ENCODE measurements at places on chromosomes 1 and 21.

DNA sequence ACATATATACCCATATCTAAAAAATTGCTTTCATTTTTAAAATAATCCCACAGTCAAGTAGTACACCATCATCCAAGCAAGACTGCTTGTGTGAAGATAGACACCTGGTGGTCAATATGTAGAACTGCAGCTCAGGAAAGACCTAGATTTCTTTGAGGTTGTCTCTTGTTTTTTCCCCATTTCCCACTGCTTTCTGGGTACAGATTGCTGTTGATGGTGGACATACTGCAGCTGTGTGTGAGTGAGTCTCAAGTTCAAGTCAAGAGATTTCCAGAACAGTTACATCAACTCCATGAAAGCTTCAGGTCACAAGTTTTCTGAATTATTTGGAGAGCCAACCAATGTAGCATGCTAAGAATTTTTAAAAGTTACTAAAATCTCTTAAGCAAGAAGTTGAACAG is 306.4 kb downstream of the DUSP10 start:
- no peak for DNase-seq

GRCh38 chr1:43011020-43011419 is 52.4 kb upstream of the SLC2A1 start:
- DNase-seq: no peak

DNA sequence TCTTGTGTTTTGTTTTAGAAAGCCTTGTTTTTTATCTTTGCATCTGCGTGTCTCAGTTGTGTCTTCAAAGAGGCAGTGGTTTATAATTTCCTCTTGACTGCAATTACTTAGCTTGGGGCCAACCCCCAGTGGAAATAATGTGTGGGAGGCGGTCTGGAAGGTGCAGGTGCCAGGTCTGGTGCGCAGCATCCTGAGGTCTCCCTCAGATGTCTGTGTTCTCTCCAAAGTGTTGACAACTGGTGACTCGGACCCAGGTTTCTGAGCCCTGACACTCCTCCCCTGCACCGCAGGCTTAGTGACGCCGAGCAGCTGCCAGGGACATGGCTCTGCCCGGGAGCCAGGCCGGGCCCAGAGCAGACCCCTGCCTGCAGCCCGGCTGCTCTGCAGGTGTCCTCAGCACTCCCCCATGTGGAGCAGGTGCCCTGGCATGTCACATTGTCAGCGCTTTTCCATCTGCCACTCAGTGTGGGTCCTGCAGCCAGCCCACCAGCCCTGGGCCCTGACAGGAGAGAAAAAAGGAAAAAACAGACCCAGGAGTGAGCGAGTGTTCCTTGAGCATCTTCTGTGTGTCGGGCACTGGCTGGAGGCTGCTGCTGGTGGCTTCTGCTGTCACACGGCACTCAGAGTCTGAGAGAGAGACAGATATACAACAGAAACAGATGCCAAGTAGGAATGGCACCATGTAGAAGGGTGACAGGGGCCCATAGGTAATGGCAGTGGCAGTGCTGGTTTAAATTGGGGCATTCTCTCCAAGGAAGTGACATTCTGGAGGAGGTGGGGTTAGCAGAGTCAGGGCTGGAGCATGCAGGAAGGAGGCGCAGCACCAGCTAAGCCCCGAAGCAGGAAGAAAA is 24.8 kb upstream of the SELENON start:
- DNase-seq: no peak

- DNase-seq: no peak
These were observed 2298.5 kb downstream of the MRPL39 start for GRCh38 chr21:23308741-23309140.

GRCh38 chr1:201530741-201531531 is 8.0 kb upstream of the NAV1 start:
- peak; percentile 85 for DNase-seq

GRCh38 chr1:57963581-57963980 is 539.7 kb upstream of the DAB1 start:
- DNase-seq: no peak

- no peak for DNase-seq
These were observed 238.4 kb downstream of the C1orf94 start for GRCh38 chr1:34415140-34415539.

- no peak for DNase-seq
These were observed 11.9 kb upstream of the RNPEP start for GRCh38 chr1:201970334-201971159.

DNA sequence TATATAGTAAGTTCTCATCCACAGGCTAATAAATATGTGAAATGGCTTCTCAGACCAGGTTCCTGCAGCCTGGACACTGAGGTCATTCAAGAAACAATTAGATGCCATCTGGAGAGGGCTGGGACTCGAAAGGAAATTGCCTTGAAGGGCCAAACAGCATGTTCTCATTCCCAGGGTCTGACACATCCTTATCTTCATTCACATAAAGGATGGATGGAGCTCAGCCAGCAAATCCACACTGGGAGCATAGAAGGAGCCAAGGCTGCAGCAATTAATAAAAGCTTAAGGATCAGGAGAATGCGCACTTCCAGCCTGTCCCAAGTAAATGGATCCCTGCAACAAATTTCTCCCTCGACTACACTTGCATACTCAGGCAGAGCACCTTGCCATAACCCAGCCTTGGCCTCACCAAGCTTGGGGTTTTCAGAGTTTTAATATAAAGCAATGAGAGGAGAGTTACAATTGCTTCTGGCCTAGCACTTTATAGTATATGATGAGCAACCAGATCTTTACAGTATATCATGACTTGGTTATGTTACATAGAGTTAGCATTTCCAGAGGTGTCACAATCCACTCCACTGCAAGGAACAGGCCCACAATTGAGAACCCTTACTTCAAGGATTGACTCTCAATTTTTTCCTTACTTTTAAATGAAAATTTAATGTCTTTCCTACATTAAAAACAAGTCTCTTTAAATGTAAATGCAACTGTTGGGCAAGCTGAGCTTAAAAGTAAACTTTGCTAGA is 55.9 kb downstream of the BCAR3 start:
- no peak for DNase-seq

- DNase-seq: no peak
These were observed 19.7 kb downstream of the YARS1 start for GRCh38 chr1:32797456-32797855.

DNA sequence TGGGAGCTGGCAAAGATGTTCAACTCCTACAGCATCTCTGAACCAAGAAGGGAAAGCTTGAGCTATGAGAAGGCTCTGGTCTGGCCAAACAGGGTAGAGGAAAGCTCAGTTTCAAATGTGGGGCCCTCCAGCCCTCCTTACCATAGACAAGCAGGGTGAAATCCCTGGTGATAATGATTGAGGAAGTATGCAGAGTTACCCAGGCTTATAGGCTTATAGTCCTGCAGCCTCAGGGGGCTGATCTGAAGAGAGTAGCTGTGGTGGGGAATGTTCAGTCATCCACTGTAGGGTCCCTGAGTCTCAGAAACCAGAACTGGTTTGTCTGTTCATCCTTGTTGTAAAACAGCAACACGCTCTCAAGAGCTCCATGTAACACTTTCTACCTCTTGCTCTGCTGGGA is 19.8 kb upstream of the LY9 start:
- DNase-seq: no peak

DNA sequence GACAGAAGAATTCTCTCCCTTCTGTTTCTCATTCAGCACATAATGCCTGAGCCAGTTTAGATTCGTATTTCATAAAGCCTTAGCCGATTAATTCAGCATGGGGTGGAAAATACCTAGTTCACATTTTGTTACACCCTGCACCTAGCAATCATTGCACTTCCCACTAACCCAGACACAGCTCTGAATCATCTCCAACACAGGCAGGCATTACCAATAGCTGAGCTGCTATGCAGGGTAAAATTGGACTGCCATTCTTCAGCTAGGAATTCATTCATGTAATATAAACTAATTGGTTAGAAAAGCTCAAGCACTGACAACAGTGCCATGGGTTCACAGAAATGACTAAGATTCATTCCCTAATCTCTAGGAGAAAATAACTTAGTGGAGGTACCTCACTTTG is 26.9 kb upstream of the NKAIN1 start:
- DNase-seq: no peak

GRCh38 chr1:232472485-232473041 is 157.4 kb downstream of the SIPA1L2 start:
- DNase-seq: no peak

DNA sequence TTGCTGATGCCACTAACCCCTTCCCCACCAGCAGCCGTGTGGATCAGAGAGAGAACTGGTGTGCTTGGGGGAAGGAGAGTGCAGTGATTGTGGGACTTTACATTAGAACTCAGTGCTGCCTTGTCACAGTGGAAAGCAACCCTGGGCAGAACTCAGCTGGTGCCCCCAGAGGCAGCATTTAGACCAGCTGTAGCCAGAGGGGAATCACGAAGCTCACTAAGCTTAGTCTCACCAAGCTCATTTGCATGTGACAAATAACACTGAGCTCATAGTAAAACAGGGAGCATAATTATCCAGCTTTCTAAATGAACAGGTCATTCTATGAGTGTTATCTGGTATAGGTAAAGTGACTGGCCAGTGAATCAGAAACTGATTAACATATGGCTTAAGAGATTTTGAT is 9.8 kb upstream of the SMAP2 start:
- no peak for DNase-seq

DNA sequence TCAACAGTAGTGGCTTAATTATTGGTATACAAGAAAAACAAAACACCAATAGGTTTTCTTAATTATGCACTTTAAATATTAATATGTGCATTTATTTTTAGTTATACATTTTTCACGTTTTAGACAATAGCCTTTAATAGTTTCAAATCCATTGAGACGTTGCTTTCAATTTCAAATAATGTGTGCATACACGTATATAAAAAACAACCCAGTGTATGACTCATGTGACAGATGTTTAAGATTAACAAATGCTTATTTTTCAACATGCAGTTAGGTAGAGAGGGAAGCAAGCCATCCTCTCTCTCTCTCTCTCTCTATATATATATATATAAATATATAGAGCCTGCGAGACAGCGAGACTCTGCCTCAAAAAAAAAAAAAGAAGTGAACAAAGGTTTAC is 24.3 kb downstream of the EYA3 start:
- DNase-seq: no peak

- DNase-seq: no peak
These were observed 6.0 kb upstream of the NLRP3 start for GRCh38 chr1:247409869-247410544.

GRCh38 chr21:26438976-26439375 is 134.1 kb downstream of the CYYR1 start:
- no peak for DNase-seq

DNA sequence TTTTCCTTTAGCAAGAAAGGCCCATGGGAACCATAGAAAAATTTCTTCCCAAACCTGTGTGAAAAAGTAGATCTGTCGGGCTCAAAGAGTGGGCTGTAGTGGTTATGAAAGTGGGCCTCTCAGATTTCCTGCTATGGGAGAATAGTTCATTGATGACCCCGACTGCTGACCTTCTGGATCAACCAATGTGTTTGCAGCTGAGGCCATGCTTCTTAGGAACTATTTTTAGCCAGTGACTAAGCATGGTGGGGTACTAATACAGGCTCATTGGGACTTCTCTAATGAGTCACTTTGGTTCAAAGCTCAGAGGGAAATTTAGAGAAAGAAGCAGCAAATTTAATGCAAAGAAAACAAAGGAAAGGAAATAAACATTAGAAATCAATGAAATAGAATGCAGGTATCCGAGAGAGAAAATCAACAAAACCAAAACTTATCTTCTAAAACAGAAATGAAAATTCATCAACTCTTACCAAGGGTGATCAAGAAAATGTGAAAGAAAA is 12.6 kb upstream of the PSMA5 start:
- no peak for DNase-seq

- DNase-seq: no peak
These were observed 34.7 kb upstream of the EXOSC10 start for GRCh38 chr1:11134251-11134897.

GRCh38 chr1:231571904-231572303 is 43.4 kb downstream of the TSNAX start:
- peak; percentile 11 for DNase-seq

- peak; percentile 60 for DNase-seq
These were observed 42.8 kb downstream of the ACP6 start for GRCh38 chr1:147627435-147628110.

GRCh38 chr1:10208537-10208936 is 1.8 kb upstream of the KIF1B start:
- no peak for DNase-seq

- DNase-seq: no peak
These were observed 1.0 kb upstream of the BACH1 start for GRCh38 chr21:29297483-29298347.

DNA sequence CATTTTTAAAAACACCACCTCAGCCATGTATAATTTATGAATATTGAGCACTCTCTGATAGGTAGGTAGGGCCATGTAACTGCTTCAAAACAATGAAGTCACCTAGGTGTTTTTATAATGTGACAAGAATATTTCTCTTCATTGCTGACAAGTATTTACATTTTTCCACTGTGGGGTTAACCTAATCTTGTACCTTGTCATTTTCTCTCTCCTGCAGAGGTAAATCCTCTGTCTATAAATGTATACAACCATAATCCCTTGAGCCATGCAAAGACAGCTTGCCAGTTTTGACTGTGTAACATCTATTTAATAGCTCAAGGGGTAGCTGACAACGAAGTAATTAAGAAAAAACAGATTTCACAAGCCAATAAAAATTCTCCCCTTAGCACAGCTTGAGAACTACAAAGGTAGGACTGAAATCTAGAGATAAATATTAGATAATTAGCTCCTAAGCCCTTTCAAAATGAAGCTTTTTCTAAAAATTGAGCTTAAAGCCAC is 137.6 kb upstream of the POGK start:
- no peak for DNase-seq

DNA sequence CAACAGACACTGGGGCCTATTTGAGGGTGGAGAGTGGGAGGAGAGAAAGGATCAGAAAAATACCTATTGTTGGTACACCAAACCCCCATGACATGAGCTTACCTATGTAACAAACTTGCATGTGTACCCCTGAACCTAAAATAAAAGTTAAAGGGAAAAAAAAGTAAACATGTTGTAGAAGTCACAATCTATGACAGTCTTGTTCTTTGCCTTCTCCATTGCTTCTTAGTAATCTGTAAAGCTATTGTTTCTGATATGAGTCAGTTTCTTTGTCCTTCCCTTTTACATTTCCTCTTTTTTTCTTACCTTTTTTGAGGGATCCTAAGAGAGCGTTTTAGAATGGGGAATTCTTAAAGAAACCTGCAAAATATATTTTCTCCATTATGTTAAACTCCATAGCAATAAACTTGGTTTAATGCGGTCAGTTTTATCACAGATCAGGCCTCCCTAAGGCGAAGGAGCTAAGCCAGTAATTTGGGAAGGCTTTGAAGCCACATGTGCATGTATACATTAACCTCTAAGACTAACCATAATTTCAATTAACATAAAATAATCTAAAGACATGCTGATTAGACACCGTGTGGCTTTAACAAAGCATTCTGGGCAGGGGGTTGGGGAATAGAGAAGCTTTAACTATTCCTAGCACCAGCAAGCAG is 77.8 kb upstream of the C1orf105 start:
- DNase-seq: no peak

- DNase-seq: peak; percentile 81
These were observed 5.3 kb downstream of the PSRC1 start for GRCh38 chr1:109277434-109278204.

GRCh38 chr1:232292818-232293217 is 337.1 kb downstream of the SIPA1L2 start:
- DNase-seq: no peak
